Muscle of leg (tissue), 16 donors: ENCODE measurements at places on chromosomes 7 and 10. TPM values are rescaled to one million over a fixed set of nuclear protein-coding genes. Genes with fewer than 3 reads are reported as not detected.

GRCh38 chr7:34612661-34613060, 45.4 kb upstream of the NPSR1 start:
- peak; percentile 24 for DNase-seq

- DNase-seq, result peak; percentile 80
These were observed 87.0 kb downstream of the ADD3 start for GRCh38 chr10:110094786-110095185.

DNA sequence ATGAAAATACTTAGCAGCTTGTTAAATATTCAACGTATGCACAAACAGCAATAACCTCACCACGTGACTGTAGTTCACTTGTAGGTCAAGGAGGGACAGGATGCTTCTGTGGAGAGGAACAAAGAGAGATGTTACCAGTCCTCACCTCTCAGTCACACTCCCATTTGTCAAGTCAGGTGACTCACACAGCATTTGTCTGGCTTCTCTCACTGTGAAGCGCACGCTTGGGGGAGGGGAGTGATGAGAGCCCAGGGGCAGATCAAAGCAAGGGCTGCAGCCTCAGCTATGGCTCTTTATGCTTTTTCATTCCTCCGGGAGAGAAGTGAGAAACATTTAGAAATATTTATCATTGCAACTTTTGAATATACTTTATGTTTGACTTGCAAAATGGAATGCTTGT, 2.9 kb upstream of the RBM20 start:
- no peak for DNase-seq

GRCh38 chr7:51244885-51245284, 71.7 kb downstream of the COBL start:
- DNase-seq, result no peak

- no peak for DNase-seq
These were observed 980.0 kb downstream of the CNTNAP2 start for GRCh38 chr7:147096629-147097028.

- DNase-seq, result peak; percentile 78
These were observed 493 bp downstream of the WDR91 start for GRCh38 chr7:135210888-135211178.

- DNase-seq, result peak; percentile 14
These were observed 76.8 kb upstream of the RPA3 start for GRCh38 chr7:7795203-7795602.

DNA sequence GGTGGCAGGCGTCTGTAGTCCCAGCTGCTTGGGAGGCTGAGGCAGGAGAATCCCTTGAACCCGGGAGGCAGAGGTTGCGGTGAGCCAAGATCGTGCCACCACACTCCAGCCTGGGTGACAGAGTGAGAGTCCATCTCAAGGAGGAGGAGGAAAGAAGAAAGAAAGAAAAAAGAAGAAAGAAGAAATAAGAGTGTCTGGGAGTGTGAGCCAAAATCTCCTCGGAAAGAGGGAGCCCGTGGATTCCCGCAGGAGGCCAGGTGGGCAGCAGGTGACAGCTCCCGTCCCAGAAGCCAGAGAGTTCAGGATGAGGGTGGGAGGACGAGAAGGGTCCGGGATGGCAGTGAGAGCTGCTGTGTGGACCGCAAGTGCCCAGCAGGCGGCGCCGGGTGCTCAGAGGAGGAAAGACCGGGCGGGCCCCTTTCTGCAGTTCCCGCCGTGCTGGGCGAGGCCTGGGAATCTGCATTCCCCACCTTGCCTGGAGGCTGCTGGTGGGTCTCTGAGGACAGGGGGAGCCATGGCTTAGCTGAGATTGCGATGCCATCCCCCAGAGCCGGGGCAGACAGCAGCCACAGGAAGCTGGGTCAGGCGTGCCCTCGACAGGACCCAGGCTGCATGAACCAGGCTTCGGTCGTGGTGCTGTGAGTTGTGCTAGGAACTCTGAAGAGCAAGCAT, 17.1 kb upstream of the AMZ1 start:
- peak; percentile 60 for DNase-seq

DNA sequence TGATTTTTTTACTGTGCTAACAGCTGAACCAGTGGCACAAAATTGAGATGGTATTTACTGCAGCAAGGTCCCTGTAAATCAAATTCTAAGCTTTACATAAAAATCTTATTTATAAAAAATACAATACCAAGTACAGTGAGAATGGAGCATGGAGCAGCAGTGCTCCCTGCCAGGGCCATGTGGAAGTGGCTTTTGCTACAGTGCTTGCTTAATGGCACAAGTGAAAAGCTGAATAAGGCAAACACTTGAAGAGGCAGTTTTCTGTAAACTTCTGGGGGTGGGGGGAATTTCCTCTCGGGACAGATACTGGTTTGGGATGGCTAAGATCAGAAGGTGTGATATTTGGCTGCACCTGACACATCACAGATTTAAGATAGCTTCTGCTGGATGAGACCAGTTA, 27.5 kb downstream of the AP3M1 start:
- DNase-seq, result no peak

DNA sequence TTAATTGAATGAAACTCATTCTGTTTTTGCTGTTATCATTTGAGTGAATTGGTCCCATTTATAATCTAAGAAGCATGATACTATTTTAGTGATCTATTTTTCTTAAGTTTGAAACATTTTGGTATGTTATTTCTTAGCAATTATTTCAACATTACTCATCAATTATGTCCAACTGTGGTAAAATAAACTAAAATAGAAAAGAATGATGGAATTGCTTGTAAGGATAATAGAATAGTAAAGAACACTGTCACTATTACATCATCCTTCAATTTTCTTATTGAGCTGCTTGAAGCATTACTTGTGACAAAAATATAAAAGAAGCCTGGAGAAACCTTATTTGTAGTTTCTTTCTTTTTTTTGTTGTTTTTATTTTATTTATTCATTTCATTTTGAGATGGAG, 42.4 kb downstream of the ZNF487 start:
- no peak for DNase-seq

DNA sequence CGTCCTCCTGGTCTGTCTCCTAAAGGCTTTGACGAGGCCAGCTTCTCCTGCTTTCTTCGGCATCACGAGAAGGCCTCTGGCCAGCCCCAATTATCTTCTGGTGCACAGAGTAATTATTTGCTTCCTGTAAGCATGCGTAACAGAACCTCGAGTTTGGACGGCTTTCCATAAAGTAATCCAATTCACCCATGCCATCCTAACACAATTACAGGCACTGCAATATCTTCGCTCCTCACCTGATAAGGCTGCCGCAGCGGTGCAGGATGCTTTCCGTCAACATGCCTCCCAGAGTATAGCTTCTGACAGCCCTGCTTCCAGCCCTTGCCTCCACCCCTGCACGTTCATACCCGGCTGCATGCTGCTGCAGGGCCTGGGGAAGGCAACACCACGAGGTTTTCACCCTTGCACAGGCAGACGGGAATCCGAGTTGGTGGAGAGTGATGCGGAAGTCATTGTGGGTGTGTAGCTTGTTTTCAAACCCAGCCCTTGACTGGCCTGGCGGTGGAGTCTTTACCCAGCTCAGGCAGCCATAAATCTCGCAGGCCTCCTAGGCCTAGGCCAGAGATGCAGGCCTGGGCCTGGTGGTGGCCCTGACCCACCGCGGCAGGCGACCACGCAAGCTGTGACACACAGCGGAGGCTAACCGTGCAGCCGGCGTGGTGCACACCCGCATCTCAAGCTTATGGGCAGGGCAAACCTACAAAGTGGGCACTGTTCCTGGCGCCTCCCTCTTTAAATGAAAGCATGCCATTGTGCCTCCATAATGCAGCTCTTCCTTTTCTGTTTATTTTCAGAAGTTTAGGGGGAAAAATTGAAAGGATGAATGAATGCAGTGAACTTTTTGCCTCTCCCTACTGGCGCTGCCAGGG, 12.7 kb downstream of the EBF3 start:
- peak; percentile 51 for DNase-seq

DNA sequence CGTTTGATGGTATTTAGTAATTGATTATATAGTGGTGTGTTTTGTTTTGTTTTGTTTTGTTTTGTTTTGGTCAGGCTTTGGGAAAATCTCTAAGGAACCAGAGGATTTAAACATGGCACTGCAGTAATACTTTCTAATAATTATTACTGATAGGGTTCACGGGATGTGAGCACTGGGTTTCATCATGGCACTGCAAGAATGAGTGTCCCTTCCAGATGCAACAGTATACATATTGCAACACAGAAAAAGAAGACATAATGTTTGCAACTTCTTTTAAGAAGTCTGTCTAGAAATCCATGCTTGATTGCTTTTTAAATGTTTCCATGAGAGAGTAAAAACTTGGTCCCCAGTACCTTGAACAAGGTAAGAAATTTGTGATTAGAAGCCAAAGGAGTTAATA, 2.2 kb upstream of the CDCA7L start:
- DNase-seq, result no peak

- peak; percentile 54 for DNase-seq
These were observed 349 bp upstream of the GNG11 start for GRCh38 chr7:93921186-93921585.

DNA sequence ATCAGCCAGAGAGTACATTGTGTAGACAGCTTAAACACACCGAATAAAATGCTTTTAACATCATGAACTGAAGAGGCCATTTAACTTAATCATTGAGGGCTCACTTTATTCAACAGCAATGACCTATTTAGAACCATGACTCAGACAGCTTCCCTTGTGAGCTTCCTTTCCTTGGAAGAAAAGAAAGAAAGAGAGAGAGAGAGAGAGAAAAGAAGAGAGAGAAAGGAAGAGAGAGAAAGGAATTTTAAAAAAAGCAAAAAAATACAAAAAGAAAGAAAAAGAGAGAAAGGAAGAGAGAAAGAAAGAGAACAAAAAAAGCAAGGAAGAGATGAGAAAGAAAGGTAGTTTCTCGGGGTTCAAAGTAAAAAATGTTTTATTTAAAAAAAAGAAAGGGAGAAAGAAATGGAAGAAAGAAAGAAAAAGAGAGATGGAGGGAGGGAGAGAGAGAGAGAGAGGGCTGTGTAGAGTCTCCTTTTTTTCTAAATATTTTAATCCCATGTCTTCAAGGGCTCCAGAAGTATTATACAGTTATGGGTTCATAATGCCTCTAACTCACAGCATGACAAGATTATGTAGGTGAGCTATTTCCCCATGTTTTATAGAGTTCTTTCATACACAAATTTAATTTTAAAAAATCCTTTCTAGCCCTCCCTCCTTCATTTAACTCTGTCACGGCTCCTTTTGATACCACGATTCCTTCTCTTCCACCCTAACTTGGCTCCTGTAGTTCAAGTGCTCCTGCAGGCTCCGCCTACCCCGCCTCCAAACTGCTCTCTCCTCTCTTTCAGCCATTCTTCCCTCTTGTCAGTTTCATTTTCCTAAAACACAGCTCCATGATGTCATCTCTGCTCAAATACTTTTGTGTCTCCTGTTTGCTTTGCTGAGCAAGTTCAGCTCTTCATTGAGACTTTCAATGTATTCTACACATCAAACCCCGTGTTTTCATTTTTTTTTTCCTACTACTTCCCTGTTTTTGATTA, 85.5 kb downstream of the PRTFDC1 start:
- peak; percentile 92 for DNase-seq

DNA sequence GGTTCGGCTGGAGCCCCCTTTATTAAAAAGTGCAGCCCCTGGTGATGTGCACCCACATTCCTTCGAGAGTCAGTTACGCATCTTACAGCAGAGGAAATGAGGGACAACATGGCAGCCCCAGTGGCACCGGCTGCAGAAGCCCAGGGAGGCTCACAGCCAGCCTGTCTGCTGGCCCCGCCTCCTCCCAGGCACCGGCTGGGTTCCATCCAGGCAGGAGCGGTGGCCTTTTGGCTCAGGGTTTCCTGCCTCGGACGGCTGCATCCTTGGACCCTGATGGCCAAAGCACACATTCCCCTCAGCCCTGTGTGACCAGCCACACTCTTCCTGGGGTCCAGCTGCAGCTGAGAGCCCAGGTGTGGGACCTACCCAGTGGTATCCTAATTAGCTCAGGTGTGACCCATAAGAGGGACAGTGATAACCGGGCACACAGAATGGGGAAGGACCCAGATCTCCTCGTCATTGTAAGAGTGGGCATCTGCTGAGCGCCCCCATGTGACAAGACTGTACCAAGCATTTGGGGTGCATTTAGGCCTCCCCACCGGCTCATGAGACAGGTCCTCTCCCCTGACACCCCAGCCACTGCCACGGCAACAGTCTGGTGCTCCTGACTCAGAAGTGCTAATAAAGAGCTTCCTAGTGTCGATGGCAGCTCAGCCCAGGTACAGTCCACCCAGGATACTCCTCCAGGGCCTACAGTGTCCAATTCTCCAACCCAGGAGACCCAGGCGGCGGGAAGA, 63.3 kb upstream of the CHST15 start:
- no peak for DNase-seq

- peak; percentile 42 for DNase-seq
These were observed 678 bp downstream of the SH2B2 start for GRCh38 chr7:102287111-102287980.

- peak; percentile 70 for DNase-seq
These were observed 167.4 kb upstream of the SH2B2 start for GRCh38 chr7:102119213-102119651.

- DNase-seq, result no peak
These were observed 1.5 kb downstream of the ITGB8 start for GRCh38 chr7:20331910-20332813.

DNA sequence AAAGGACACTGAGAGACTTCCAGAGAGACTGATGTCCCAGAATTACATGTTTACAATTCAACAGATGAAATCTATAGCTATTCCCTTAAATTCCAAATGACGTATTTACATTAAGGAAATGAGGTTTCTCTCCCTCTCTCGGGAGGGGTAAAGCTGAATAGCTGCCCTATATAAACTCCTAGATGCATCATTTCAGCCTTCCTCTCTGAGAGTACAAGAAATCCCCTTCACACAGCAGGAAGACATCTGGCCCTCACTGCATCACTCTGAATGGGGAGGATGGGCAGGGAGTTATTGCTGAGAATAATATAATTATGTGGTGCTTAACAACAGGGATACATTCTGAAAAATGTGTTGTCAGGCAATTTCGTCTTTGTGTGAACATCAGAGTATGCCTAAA, 11.0 kb downstream of the POT1 start:
- no peak for DNase-seq

DNA sequence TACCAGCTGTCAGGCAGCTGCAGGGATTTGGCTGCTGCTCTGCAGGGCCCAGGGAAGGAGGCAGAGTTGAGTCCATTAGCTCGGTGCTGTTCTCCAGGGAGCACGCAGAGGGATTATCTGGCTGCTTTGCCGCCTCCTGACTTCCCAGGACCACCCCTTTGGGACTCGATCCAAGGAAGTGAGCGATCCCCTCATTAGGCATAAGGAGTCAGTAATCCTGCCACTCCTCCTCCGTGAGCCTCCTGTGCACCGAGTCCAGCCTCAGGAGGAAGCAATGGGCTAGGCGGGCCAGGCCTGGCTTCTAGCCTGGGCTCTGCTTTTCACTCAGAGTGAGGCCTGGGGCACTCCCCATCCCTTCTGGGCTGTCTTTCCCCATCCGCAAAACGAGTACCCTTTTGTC, 417.9 kb downstream of the RPS24 start:
- peak; percentile 57 for DNase-seq

GRCh38 chr10:116084161-116084560, 188.8 kb downstream of the GFRA1 start:
- no peak for DNase-seq

The AKR1C1 gene
- polyA plus RNA-seq, result 10.8 TPM

The NPY4R gene
- polyA plus RNA-seq, result 0.10 TPM

The SNX10 gene
- 2.8 TPM for polyA plus RNA-seq

The ASZ1 gene
- polyA plus RNA-seq, result not detected

The ATP5MK gene
- 235 TPM for polyA plus RNA-seq

The ZNHIT1 gene
- polyA plus RNA-seq, result 46.8 TPM

The KIF11 gene
- polyA plus RNA-seq, result 13.1 TPM

The SPDYE1 gene
- polyA plus RNA-seq, result 2.0 TPM

The SKIDA1 gene
- polyA plus RNA-seq, result 2.0 TPM

The PRSS37 gene
- not detected for polyA plus RNA-seq

The FFAR4 gene
- 0.04 TPM for polyA plus RNA-seq

The AP4M1 gene
- 25.3 TPM for polyA plus RNA-seq
